A549 treated with CORT108297 at 1 μM for 4 hours (cell line): ENCODE measurements at places on chromosomes 2 and 18. TPM values are rescaled to one million over a fixed set of nuclear protein-coding genes. Genes with fewer than 3 reads are reported as not detected.

Gene DBI
- 388 to 489 TPM (median 396 TPM) in 5 replicates for total RNA-seq

Gene IFIH1
- total RNA-seq, result 0.88 to 1.5 TPM (median 1.1 TPM) in 5 replicates

Gene VWA3B
- 0.06 to 0.26 TPM (median 0.09 TPM) in 5 replicates for total RNA-seq

Gene KCNJ3
- total RNA-seq, result not detected in 5 replicates

Gene CDH7
- total RNA-seq, result 0.02 to 0.06 TPM in 2 of 5 replicates, not detected in the others

Gene UGT1A10
- total RNA-seq, result 0.06 TPM in 1 of 5 replicates, not detected in the others

Gene TMEM169
- 0.18 to 0.42 TPM (median 0.34 TPM) in 5 replicates for total RNA-seq

Gene DSG3
- 0.01 TPM in 3 of 5 replicates, not detected in the others for total RNA-seq

Gene TNFRSF11A
- 5.3 to 9.0 TPM (median 7.6 TPM) in 5 replicates for total RNA-seq

Gene MROH2A
- total RNA-seq, result 0.09 to 0.20 TPM (median 0.15 TPM) in 4 of 5 replicates, not detected in the other

Gene SERPINB4
- total RNA-seq, result 0.14 to 0.25 TPM (median 0.19 TPM) in 5 replicates

Gene PTPN4
- total RNA-seq, result 11.8 to 19.8 TPM (median 18.2 TPM) in 5 replicates

Gene LYPD1
- total RNA-seq, result 14.0 to 21.5 TPM (median 15.8 TPM) in 5 replicates

Gene ZSCAN30
- 0.52 to 1.2 TPM (median 0.90 TPM) in 5 replicates for total RNA-seq

Gene GALR1
- not detected in 5 replicates for total RNA-seq

Gene REEP1
- 0.67 to 0.87 TPM (median 0.74 TPM) in 5 replicates for total RNA-seq

Gene VWC2L
- total RNA-seq, result not detected in 5 replicates

Gene TCF4
- total RNA-seq, result 1.2 to 2.5 TPM (median 2.1 TPM) in 5 replicates

Gene NETO1
- not detected in 5 replicates for total RNA-seq

Gene ABCG8
- total RNA-seq, result not detected in 5 replicates

Gene SULT1C4
- 0.11 to 0.13 TPM in 2 of 5 replicates, not detected in the others for total RNA-seq

Gene MALL
- 134 to 158 TPM (median 138 TPM) in 5 replicates for total RNA-seq

Gene PROC
- 2.9 to 4.2 TPM (median 3.9 TPM) in 5 replicates for total RNA-seq

Gene FABP1
- not detected in 5 replicates for total RNA-seq

Gene DAW1
- total RNA-seq, result 2.0 to 3.6 TPM (median 2.9 TPM) in 5 replicates

Gene TP53I3
- 173 to 230 TPM (median 191 TPM) in 5 replicates for total RNA-seq

Gene GALNT5
- total RNA-seq, result 2.6 to 3.2 TPM (median 2.8 TPM) in 5 replicates

Gene ADAM23
- total RNA-seq, result 8.5 to 9.9 TPM (median 9.6 TPM) in 5 replicates

Gene TLX2
- 0.16 to 0.44 TPM (median 0.27 TPM) in 5 replicates for total RNA-seq

Gene ZNF521
- total RNA-seq, result not detected in 5 replicates

Gene UGT1A7
- 3.9 to 6.3 TPM (median 4.3 TPM) in 5 replicates for total RNA-seq

Gene THUMPD2
- 13.8 to 17.5 TPM (median 14.2 TPM) in 5 replicates for total RNA-seq

Gene ATP6V1B1
- 1.5 to 2.6 TPM (median 2.4 TPM) in 5 replicates for total RNA-seq
